Eye (tissue), 1 donor: ENCODE measurements at places on chromosomes 2 and 18.

DNA sequence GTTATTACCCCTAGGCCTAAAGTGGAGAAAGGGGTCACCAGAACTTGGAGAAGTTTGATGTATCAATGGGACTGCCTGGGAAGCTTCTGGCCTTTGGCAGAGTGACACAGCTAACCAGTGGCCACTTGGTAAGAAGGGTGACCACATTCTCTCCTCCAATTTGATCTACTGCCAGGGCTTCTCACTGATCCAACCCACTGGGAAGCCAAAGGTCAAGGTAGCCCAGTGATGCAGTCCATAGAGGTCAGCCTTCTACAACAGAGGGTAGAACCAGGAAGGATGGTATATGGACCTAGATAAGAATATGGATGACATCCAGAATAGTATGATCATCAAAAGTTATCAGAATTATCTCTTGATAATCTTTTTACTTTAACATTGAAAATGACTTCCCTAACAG is 493.6 kb downstream of the NYAP2 start:
- no peak for DNase-seq

DNA sequence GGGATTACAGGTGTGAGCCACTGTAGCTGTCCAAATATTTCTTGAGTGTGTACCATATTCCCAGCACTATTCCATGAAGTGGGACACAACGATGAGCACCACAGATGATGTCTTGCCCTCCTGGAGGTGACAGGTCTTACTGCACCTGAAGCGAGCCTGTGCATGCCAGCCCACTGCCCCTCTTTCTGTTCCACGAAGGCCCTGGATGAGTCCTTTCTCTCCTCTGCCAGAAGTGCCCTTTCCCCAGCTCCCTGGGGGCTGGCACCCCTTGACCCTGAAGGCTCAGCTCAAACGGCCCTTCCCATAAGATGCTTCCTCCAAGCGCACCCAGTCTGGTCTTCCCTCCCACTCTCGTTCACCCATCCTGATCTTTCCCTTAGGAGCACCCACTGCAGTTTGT is 5.5 kb downstream of the ATP6V1B1 start:
- no peak for DNase-seq

DNA sequence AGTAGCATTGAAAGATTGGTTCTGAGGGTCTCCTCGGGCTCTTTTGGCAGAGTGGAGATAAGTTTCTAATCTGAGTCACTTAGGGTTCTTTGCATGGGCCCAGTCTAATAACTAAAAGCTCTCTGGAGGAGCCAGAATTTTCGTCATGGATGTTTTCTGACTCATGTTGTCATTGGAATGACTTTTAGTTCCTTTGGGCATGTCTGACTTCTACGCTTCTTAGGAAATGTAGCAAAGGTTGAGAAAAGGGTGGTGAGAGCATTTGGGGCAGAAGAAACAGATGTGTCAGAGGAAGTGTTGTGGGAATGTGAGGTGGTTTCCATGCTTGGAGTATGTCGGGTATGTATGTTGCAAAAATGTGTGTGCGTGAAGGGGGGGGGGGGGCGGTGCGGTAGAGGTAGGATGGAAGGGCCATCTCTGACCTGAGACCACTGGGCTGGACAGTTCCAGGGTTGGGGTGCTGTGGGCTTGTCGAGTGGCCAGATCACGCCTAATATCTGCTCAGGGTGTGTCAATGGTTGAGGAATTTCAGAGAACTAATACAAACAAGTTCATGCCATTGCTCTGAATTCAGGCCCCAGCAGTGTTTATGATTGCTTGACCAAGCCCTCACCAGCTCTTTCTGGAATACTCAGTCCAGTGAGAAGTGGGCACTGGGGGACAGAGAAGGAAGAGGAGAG is 26.9 kb downstream of the KLHL29 start:
- DNase-seq, result no peak

DNA sequence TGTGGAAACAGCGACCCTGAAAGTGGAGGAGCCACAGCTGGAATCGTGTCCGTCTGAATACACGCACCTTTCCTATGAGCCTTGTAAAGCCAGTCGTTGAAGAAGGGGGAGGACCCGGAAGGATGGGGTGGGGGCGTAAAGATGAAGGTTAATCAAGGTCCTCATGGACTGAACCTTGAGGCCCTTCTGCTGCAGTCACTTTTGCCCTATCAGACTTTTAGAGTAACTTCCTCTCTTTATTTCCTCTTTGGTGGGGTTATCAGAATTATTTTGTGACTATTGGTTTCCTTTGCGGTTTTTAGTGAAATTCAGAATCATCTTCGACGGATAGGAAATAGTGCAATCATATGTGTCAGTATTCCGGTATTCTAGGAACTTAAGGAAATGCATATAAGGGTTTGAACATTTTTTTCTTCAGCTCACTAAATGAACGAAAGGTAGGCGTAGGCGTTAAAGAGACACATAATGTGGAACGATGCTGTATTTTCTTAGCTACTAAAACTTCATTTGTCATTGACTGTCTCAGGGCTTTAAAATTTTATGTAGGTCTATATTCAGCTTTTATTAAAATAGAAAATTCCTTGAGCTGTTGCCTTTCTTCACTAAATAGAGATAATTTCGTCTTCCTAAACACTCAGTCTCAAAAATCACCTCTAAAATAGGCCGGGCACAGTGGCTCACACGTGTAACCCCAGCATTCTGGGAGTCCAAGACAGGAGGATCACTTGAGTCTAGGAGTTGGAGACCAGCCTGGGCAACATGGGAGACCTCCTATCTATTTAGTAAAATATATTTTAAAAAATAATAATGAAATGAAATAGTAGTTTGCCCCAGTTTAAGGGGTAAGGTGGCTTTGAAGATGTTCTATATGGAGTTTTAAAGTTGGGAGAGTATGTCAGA is 1.4 kb upstream of the YES1 start:
- no peak for DNase-seq

- peak; percentile 30 for DNase-seq
Measured at GRCh38 chr2:11319939-11320338, 24.5 kb downstream of the ROCK2 start.

DNA sequence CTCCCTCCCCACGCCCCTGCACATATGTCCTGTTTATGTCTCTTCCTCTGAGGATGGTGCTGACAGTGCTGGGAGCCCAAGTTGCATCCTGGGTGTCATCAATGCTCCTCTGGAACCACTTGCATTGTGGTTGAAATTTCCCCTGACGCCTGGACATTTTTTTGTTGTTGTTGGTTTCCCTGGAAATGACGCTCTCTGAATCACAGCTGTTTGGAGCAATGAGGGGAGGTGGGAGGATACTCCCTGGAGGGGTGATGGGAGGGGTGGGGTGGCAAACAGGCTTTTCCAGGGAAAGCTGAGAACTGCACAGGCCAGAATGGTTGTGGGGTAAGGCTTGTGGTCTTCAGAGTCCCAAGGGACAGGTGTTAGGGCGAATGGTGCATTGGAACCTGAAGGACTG is 29.6 kb downstream of the CELF4 start:
- DNase-seq, result no peak

GRCh38 chr2:29528891-29529520 is 392.4 kb downstream of the ALK start:
- peak; percentile 61 for DNase-seq

GRCh38 chr18:43934781-43935471 is 657.6 kb upstream of the SYT4 start:
- peak; percentile 53 for DNase-seq

- DNase-seq, result no peak
Measured at GRCh38 chr18:8669571-8669970, 35.8 kb upstream of the MTCL1 start.

- peak; percentile 59 for DNase-seq
Measured at GRCh38 chr2:127410871-127411652, 7.2 kb upstream of the PROC start.

GRCh38 chr18:67072791-67073190 is 443.7 kb downstream of the DSEL start:
- no peak for DNase-seq

DNA sequence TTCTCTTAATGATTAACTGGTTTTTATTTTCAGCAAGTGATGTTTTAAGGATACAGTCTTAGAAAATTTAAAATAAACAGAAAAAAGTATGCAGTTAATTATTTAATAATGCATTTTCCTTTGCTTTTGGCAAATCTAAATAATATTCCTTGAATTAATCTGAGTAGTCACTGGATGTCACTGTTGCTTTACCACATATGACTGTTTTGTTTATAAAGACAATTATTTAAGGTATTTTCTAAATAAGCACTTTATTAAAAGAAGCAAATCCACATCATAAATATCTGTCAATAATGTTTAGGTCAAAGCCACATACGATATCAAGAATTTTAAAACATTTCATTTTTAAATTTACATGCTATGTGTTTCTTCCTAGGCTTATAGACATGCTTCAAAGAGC is 40.6 kb upstream of the TFPI start:
- no peak for DNase-seq

DNA sequence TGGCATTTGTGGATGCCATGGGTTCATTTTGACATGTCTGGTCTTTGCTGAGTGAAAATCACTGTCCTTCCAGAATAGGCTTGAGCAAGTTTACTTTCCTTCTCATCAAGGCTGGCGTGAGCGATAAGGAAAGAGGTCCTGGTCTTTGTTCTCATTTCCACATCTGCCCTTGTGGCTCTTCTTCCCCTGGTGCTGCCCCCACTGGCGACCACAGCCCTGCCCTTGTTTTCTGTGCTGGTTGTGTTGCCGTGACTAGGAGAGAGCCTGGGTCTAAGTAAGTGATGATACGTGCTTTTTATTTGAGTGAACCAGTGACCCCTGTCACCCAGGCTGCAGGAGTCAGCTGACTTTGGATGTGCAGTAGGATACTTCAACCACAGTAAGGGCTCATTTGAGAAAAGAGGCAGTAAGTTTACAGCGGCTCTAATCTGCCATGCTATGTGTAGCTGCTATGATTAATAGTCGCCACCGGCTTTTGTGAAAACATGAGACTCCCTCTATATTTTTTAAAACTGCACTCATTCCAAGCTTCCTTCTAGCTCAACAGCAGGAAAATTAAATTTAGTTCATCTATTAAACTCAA is 441.7 kb downstream of the RNF144A start:
- no peak for DNase-seq

DNA sequence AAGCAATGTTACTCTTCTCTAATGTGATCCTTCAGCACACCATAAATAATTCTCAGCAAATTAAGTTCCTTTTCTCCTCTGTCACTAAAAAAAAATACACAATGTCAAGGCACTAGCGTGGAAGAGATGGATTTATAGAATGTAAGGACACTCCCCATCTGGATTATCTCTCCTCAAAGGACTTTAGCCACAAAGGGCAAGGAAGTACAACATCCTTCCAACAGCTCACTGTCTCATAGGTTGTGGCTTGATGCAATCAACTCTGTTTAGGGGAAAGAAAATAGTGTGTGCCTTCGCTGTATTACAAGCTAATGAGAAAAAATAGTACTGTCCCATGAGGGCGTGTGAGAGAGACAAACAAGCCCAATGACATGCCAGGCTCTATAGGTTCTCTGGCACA is 129.1 kb upstream of the DNMT3A start:
- DNase-seq, result no peak

- DNase-seq, result no peak
Measured at GRCh38 chr18:37568671-37569070, 3.1 kb upstream of the CELF4 start.

DNA sequence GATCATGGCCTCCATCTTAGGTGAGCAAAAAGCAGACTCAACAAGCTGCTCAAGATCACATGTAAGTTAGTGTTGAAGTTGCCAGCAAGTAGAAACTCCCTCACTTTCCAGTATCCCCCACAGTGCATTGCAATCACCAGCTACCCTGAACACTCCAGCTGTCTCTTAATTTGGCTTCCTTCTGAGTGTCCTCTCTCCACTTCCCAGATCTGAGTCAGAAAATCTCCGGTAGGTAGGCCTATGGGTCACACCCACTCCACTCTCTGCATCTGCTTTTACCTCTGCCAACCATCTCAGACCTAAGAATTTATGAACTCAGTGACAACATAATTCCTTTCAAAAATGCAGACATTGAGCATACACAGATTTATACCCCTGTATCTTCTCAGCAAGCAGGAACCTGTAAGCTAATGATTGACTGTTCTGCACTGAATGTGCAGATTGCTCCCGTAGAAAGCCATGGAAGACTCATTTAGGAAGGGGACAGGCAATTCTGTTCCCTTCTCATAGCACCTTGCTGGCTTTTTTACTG is 656.9 kb downstream of the EPHA4 start:
- no peak for DNase-seq

DNA sequence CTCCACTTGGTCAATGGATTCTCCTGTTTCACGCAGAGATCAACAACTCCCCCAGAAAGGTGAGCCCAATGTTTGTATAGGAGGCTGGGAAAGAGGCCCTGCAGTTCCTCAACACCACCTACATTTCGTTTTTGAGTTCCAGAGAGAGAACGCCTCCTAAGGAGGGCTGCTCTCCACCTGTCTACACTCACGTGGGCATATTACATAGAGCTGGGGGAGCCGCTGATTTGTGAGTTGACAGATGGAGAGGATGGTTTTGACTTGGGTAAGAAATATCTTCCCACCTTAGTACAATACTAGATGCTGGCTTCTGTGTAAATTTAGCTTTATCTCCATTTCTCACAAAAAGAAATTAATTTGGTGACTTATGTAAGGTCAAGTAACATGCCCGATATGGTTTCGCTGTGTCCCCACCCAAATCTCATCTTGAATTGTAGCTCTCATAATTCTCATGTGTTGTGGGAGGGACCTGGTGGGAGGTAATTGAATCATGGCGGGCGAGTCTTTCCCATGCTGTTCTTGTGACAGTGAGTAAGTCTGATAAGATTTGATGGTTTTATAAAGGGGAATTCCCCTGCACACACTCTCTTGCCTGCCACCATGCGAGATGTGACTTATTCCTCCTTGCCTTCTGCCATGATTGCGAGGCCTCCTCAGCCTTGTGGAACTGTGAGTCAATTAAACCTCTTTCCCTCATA is 274.5 kb upstream of the PXDN start:
- no peak for DNase-seq

GRCh38 chr18:13175754-13176210 is 42.8 kb upstream of the LDLRAD4 start:
- DNase-seq, result no peak

GRCh38 chr18:34710934-34711333 is 836 bp downstream of the DTNA start:
- peak; percentile 81 for DNase-seq

GRCh38 chr2:230908595-230909191 is 16.3 kb downstream of the GPR55 start:
- DNase-seq, result peak; percentile 87

DNA sequence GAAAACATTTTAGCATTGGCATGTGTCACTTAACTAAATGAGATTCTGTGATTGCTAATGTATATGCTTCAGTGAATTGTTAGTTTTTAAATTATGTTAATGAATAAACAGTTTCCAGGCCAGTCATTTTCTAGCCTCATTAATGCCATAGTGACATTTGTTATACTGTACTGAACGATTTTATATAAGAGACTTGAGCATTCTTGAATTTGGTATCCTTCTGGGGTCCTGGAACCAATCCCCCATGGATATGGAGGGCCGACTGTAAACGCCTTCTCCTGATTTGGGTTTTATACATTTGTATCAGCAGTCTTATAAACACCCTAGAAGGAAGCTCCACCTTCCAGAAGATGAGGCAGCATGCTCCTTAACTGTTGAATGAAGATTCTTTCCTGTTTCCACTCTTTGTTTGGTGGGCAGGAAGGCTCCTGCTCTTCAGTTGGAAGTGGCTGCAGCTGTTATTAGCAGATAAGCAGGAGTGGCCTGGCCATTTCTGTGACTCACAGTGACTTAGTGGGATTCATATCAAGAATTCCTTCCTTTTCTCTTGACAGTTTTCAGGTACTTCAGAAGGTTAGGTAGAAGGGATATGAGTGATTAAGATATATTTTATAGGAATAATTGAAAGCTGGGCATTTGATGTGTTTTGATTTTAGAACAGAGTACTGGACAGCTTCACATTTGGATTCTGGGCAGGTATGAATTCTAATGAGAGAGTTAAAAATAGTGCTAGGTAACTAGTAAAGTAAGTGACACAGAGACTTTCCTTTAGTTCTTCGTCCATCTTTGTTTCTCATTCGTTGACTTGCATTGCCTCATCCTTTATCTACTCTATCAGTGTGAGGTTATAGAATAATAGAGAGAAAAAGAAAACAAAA is 124.9 kb downstream of the PLCL1 start:
- DNase-seq, result no peak
